ENCODE measurements at places on chromosomes 12 and 14. TPM values are rescaled to one million over a fixed set of nuclear protein-coding genes. Genes with fewer than 3 reads are reported as not detected.

GRCh38 chr12:6489449-6489848 lies 3.6 kb downstream of the MRPL51 start:
- DNase-seq, result no peak

SIRT4 gene
- total RNA-seq, result 1.8 TPM

C3AR1 gene
- 0.49 TPM for total RNA-seq

LALBA gene
- total RNA-seq, result not detected

HOXC6 gene
- total RNA-seq, result 0.21 TPM

- DNase-seq, result no peak
Measured at GRCh38 chr14:91477388-91477787, 32.7 kb downstream of the PPP4R3A start.

- no peak for DNase-seq
Measured at GRCh38 chr14:69643430-69644200, 32.2 kb downstream of the SUSD6 start.

- DNase-seq, result peak; percentile 85
Measured at GRCh38 chr14:60485598-60486251, at the start of gene C14orf39. Gene C14orf39, minus strand, starts transcription at chr14:60486063. Its CDS starts 985 bp downstream, at chr14:60485078.

SRRM4 gene
- 3.6 TPM for total RNA-seq

DNA sequence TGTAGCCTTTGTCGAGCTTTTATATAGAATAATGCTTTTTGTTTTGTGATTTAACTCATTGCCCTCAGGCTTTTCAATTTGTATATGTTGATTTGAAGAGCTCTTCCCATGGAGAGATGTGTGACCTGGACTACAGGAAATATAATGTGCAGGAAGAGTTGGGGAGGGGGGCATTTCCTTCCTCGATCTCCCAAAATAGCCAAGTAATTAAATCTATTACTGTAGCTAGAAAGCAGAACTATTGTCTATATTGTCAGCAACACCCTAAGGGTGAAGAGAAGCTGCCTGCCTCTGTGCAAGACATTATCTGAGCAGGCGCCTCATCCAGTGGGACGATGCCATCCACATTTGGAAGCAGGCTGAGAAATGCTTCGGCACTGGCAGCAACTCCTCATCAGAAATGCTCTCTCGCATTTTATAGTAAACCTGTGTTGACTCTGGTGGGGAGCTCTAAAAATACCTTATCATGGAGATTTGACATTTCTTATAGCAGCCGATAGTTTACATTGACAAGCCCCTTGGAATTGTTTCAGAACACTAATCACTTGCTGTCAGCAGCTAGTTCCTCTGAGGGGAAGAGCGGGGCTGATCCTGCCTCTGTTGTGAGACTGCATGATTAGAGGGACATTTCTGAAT lies 392.5 kb upstream of the RGS6 start:
- no peak for DNase-seq

GRCh38 chr14:102539544-102540314 lies 30.2 kb upstream of the ANKRD9 start:
- no peak for DNase-seq

DNA sequence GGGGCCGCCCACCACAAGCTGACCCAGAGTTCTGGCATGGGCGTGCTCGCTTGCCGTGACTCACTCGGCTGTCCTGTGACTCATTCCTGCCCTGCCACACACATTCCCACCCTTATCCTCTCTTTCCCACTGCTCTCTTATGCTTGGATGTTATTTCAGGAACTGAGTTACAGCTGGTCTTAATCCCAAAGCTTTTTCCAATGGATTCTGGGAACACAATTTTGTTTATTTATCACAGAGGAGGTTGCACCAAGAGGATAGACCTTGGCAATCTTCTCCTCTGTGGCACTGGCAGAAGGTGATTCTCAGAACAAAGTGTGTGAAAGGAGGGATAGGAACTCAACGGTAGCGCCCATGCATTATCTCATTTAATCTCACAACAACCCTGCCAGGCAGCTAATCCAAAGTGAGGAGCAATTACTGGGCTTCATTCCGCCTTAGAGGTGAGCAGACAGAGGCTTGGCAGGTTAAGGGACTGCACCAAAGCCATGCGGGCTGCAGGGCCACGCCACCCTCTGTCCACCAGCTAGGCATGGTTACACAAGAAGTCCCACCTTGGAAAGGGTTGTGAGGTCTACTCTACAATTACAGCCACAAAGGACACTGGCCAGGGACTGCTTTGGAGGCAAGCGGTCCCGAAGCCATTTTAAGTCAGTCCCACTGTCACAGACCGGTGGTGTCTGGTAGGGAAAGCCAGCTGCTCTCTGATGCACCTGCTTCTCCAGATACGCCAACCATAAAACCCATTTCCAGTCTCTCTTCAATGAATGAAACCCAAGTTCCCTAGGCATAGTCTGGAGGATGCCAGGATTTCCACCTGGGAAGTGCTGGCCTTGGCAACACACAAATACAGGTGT lies 32.9 kb downstream of the SYNE3 start:
- no peak for DNase-seq

DNA sequence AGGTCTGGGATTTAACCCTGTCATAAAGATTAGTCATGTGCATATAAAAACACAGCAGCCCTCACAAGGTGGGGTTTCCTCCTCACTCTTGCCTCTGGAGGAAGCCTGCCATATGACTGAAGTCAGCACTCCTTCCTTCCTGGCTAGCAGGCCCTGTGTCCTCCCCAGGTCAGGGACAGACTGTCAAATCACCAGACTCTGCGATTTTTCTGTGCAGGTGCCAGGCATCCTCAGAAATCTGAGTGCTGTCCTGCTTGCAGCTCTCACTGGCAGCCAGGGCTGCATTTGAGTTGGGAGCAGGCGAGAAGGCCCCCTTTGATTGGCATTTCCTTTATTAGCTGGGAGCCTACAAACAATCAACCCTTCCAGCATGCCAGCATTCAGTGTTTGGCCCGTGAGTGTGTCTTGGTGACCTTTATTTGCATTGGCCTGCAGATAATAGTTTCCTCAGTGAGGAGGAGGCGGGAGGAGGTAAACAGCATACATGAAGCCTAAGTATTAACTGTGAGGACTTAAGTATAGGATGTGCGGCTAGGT lies 183.8 kb upstream of the ARHGAP5 start:
- DNase-seq, result peak; percentile 16

ESR2 gene
- total RNA-seq, result not detected

- no peak for DNase-seq
Measured at GRCh38 chr12:1544996-1545700, 49.2 kb downstream of the FBXL14 start.

SMIM41 gene
- not detected for total RNA-seq

DNA sequence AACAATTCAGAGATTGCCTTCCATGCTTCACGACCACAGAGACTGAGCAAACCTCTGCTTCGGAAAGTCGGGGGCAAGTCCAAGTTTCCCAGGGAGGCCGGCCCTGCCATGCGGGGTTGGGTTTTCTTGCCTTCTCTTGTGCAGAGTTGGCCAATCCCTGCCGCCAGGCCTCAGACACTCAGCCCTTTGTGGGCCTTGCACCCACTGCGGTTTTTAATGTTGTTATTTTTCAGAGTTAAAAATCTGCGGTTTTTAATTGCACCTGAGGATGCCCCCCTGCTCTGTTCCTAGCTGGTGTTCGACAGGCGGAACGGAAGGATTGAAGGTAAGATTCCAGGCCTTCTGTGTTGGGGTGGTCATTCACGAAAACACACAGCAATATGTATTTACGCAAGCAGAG lies 108.7 kb downstream of the CALM1 start:
- no peak for DNase-seq

DNA sequence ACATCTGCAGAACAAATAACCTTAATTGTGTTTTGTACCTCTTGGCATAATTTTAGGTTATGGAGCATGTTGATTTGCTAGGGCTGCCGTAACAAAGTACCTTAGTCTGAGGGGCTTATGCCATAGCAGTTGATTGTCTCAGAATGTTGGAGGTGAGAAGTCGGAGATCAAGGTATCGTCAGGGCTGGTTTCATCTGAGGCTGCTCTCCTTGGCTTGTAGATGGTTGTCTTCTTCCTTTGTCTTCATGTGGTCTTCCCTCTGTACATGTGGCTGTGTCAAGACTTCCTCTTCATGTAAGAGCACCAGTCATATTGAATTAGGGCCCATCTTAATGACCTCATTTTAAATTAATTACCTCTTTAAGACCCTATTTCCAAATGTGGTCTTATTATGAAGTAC lies 64.4 kb upstream of the PTHLH start:
- no peak for DNase-seq

DNA sequence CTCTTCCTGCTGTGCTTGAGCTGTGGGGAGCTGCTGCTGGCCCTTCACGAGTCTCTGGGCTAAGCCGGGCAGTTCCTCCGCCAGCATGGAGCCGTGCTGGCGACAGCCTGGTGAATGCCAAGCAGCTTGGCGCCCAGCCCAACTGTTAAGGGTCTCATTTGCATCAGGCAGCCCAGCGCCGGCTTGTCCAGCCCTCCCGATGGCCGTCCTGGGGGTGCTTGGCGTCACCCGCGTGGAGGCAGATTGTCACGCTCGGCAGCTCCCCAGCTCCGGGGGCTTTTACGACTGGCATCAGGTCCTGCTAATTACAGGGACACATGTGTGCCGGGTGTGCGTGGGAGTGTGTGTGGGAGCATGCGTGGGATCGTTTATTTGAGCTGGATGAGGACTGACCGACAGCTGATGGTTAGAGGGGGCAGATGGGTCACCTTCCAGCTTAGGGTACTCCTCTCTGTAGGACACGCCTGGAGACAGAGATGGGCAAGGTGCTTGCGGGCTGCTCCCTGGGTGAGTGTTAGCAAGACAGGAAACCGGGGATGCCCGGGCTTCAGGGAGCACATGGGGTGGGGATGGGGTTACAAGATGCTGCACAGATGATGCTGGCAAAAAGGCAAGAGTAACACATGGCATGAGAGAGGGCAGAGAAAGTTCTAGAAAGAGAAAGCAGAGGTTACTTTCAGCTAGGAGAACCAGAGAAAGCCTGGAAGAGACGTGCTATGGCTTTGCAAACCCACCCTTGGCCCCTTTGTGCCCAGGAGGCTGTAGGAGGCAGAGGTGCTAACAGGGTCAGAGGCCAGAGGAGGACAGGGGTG lies 64.1 kb downstream of the KIF26A start:
- DNase-seq, result no peak

FGF6 gene
- not detected for total RNA-seq

DNA sequence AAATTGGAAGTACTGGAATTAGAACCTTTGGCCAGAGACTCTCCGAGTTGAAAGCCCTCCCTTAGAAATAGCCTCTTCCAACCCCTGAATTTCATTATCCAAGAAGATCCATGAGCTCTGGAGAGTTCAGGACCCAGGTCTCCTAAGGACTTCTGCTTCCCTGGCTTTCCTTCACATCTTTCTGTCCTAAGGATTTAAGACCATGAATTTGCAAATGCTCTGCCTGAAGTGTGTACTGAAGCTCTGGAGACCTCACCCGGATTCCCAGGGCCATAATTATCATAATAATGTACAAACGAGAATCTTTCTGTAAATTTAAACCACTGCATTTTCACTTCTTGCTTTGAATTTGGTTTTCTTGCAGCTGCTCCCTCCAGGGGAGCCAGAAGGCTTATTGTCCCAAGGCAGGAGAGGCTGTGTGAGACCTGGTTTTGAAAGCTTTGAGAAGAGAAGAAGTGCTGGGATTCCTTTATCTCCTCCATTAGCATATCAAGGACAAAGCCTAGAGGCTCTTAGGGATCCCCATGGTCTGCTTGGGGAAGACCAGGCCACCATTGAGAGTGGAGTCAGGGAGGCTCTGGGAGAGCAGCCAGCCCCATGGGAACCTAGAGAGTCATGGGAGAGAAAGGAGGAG lies 41.1 kb downstream of the GLRX5 start:
- DNase-seq, result no peak

DNA sequence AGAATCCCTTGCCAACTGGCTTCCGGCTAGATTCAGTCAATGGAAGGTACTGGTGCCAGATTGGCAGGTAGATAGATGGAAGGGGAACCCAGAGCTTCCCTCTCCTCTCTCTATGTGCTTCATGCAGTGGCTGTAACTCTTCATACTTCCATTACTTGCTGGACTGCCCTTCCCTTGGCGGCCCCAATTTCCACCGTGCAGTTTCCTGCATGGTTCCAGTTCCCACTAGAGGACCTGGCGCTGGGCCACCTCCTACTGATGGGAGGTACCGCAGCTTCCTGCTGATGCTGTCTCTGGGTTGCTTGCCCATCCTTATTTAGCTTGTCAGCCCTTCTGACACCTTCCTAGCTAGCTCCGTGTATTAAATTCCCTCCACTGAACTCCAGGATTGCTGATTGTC lies 226.4 kb downstream of the ANO2 start:
- no peak for DNase-seq

- DNase-seq, result no peak
Measured at GRCh38 chr12:109999983-110000505, 814 bp downstream of the ANKRD13A start.

- DNase-seq, result no peak
Measured at GRCh38 chr12:102479939-102480338, 424 bp downstream of the IGF1 start.

GRCh38 chr12:131681257-131681620 lies 29.7 kb upstream of the SFSWAP start:
- DNase-seq, result no peak

GRCh38 chr14:67428501-67429031 lies 16.6 kb upstream of the PLEK2 start:
- DNase-seq, result no peak

DNA sequence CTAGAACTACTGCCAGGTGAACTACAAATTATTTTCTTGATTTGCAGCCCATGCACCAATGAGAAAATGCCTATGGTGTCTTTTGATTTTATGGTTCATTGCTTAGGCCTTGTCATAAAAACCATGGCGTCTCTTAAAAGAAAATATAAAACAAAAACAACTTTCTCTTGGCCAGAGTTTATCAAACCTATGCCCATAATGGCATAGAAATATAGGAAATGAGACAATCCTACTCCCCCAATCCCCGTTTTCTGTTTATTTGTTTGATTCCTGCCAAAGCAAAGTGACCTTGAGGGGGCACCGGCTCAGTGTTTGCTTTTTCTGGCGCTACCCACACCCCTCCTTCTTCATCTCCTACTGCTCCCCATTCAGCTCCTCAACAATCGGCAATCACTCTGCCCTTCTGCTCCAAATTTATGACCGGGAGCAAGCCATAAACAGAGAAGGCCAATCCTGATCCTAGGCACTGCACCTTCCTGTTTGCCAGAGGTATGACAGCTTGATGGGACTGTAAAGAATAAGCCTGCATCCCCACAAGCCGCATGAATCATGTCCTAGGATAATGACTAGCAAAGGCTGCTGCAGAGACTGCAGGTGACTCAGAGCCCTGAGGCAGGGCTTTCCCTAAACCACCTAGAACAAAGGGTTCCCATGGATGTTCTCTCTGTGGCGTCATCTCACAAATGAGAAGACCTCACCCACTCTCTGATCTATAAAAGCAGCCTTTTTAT lies 874.9 kb downstream of the NRXN3 start:
- no peak for DNase-seq

RTN1 gene
- total RNA-seq, result 2.1 TPM

POTEG gene
- not detected for total RNA-seq

GRCh38 chr12:24739106-24739779 lies 209.7 kb downstream of the BCAT1 start:
- no peak for DNase-seq

Measured in endothelial cell (in vitro differentiated cells).